ENCODE measurements at places on chromosomes 12 and 14.

GRCh38 chr12:40313928-40314327, 89.1 kb downstream of the LRRK2 start:
- DNase-seq: no peak

DNA sequence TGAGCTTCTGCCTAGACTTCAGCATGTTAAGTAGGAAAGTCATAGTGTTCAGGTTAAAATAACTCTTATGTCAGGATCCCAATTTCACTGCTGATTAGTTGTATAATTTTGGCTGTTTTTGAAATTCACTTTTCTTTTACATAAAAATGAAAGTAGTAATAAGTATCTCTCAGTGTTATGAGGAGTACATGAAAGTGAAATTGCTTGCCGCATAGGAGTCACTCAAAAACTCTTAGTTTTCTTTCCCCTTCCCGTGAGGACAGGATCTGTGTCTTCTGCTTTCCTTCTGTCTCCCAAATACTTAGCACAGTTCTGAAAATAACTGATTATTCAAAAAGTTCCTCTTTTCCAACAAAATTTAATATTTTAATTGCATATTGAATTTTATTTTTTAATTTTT, 100.5 kb downstream of the SLC38A4 start:
- DNase-seq: no peak

DNA sequence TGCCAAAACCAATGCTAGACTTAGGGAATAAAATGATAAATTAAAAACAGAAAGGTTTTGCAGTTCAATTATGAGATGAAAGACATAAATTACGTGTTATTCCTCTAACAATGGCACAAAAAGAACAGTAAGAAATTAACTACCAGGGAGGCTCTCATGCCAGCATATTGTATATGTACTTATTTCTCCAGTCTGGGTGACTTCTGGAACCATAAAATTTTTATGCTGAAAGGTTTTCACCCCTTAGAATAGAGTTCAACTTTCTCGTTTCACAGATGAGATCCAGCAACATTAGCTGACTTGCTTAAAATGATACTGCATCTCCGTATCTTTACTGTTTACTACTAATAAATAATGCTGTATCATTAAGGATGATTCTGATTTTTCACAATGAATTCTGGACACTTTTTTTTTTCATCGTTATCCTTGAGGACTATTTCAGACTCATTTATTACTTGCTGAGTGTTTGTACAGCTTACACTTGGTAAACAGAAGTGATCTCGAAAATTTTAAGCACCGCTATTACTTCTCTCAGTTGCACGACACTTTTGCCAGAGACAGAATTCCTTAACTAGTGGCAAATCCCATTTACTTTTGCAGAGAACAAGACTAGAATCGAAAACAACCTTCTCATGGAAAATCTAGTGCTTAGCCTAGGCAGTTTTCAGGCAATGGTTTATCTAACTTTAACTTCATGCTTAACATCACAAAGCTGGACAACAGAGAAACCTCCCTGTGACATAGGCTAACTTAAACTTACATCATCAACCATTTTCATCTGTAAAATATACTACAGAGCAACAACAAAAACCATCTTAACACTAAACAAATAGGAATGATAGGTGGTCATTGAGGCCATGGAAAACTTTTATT, 2.7 kb downstream of the RSRC2 start:
- no peak for DNase-seq

DNA sequence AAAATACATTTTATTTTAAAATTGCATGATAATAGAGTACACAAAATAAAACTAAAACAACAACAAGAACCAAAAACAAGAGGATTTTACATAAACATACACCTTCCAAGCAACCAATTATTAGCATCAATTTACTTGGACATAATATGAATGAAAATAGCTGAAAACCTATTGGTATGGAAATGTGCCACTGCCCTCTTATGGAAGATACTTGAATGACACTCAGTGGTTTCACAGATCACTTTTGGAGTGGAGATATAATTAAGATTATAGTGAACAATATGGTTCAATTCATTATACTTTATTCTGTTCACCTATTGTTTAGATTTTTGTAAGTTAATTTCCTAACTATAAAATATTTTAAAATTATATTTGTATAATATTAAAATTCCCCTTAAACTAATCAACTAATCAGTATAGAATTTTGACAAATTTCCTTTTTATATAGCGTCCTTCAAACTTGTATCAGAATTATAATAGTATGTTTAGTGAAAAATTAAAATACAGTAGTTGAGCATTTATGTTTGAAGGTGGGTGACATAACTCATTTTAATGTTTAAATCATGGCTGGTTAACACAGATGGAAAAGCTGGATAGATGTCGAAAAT, 70.1 kb downstream of the SLC6A15 start:
- no peak for DNase-seq

DNA sequence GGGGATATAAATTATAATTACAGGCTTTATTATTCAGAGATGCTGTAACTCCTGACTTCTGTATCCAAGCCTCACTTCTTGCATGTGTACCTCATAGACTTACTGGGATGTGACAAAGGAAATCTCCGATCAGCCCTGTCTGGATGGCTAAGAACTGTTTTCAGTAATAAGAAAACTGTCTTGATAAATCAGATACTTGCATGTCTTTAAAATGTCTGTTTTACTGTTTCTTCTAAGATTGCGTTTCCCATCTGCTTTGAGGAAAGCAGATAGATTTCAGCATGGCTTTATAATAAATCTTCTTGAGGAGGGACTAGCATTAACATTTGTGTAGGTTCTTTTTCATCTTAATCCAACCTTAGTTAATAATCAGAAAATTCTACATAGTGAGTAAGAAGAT, 395.9 kb downstream of the EGLN3 start:
- no peak for DNase-seq

GRCh38 chr12:47065546-47065945, 13.9 kb upstream of the PCED1B start:
- DNase-seq: no peak

- no peak for DNase-seq
These were observed 2.3 kb upstream of the M6PR start for GRCh38 chr12:8951744-8952143.

- DNase-seq: no peak
These were observed 276.9 kb downstream of the ALG10 start for GRCh38 chr12:34298971-34299801.

DNA sequence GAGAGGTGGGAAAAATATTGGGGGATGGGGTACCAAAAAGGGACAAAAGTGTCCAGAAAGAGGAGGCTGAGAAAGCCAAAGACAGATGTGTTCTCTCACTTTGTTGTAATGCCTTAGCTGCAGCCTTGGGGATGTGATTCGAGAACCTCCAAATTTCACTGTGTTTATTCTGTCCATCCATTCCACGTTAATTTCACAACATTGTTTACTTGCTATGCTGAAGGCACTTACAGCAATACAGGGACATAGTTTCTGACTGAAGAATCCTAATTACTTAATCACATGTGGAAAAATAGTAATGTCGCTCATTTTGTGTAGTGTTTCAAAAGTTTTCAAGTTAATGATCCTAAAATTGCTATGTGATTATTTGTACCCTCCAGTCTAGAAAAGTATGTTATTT, 146.2 kb upstream of the SLC38A2 start:
- DNase-seq: no peak

GRCh38 chr12:6817662-6818157, 3.9 kb upstream of the GPR162 start:
- DNase-seq: no peak

DNA sequence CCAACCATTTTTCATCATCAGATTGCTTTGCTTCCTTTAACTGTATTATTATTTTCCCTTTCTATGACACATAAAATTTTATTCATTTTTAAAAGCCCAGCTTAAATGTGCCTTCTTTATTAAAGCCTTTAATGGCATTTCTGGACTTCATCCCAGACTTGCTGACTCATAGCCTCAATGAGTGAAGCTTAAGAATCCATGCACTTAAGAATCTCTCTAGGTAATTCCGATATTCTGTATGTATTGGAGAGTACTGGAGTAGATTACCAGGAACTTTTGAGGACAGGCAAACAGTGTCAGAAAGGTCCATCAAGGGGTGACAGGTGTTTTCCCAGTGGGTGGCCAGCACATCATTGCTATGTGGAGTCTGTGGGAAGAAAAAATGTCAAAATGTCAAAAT, 107.9 kb downstream of the PTPRQ start:
- no peak for DNase-seq

- DNase-seq: no peak
These were observed 28.6 kb downstream of the TPH2 start for GRCh38 chr12:71967211-71967610.

DNA sequence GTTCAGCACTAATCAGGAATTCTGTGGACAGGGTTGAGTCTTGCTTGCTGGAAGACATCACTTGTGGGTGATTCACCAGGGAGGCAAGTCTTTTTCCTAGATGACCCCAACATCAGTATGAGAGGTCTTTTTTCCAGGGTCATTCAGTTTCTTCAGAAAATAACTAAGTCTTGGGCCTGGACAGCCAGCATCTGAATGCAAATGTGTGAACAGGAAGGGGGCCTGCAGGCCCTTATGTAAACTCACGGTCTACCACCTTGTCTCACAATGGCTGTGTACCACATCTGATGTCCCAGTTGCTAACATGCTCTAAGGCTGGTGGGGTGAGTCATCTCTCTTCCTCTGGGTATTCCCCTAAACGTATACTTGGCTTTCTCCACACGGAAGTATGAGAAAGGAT, 79.2 kb downstream of the HECTD4 start:
- DNase-seq: no peak

DNA sequence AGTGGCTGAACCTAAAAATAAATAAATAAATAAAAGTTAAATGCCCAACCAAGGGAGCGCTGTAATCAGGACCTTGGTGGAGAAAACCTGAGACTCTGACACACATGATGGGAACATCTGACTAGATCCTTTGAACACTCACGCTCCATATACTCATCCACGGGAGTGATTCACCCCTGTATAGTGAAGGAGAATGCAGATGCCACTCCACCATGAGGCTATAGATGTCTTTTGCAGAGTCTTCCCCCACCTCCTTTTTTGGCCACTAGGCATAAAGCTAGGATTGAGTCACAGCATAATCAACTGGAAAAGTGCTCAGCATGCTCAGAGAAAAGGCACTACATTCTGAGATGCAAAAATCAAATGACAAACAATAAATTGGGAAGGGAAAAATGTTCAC, 19.0 kb downstream of the ADAM20 start:
- no peak for DNase-seq

- no peak for DNase-seq
These were observed 157.5 kb upstream of the FAR2 start for GRCh38 chr12:28991626-28992025.

- DNase-seq: no peak
These were observed 772 bp downstream of the SCARB1 start for GRCh38 chr12:124862768-124863415.

DNA sequence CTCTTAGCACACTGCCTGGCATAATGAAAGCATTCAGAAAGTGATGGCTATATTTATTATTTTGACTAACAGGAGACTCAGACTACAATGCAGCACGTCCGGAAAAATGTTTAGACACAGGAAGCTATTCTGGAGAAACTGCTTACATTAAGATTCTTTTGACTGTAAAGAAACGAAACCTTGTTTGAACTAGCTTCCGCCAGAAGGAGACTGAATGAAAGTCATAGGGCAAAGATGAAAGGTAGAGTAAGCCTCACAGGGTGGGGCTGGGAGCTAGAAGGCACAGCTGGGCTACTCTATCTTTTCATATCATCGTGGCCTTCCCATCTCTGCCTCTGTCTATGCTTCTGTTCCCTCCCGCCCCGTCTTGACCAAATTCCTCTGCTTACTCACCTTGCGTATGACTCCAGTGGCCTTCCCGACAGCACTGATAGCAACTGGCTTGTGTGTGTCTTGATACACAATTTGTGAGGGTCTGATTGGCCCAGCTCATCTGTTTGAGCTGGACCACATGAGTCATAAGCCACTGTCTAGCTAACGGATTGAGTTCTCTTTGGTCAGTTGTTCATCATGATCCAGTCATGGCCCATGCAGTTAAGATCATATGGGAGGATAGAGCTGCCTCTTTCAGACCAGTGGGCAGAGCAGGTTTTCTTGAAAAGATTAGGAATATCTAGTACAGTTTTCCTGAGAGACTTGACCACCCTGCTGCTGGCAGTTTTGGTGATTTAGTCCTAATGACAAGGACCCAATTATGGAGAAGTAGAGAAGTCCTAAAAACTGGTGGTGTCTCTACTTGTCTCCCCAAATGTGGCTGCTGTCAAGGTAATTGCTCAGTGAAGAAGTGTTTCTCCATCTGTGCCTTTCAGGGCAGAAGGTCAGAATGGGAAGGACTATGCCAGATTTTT, 151.5 kb upstream of the SLC38A2 start:
- no peak for DNase-seq

- DNase-seq: no peak
These were observed 157.1 kb downstream of the TTC7B start for GRCh38 chr14:90659156-90659555.

GRCh38 chr14:75030147-75030546, 21.1 kb downstream of the MLH3 start:
- no peak for DNase-seq

- no peak for DNase-seq
These were observed 45.2 kb upstream of the APPL2 start for GRCh38 chr12:105280966-105281693.

DNA sequence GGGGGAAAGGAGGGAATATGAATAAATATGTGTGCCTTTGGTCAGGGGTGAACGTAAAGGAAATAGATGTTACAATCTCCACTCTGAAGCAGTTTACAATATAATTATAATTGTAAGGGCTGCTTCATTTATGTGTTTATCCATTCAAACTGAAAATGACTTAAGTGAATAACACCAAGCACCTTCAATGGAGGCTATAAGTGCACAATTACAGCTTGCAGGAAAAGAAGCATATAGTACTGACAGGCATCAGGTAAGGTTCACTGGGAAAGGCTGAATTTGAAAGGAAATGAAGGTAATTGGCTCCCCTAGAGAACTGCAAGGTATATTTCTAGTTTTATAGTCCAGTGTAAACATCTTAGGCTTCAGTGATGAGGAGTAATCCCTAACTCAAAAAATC, 192.7 kb downstream of the STXBP6 start:
- no peak for DNase-seq

- no peak for DNase-seq
These were observed 32.4 kb downstream of the PTPN21 start for GRCh38 chr14:88522393-88522792.

- DNase-seq: no peak
These were observed 100.0 kb upstream of the ARHGAP5 start for GRCh38 chr14:31977001-31977556.

GRCh38 chr12:54258201-54258681, 21.7 kb downstream of the CBX5 start:
- no peak for DNase-seq

- DNase-seq: no peak
These were observed 3.3 kb downstream of the AP1G2 start for GRCh38 chr14:23564181-23564812.

DNA sequence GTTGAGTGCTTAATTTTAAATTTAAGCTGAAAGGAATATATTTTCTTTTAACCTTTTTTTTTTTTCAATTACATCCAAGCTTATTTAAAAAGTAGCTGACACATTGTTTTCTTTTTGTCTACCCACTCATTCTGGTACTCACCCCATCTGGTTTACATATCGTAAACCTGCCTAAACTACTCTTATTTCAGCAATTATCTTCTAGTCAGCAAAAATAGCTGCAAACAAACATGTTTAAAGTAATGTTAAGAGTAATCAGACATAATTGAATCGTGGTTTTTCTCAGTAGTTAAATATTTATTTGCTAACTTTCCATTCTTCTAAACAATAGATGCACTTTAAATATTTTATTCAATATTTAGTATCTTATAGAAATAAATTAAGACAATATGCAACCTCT, 492.7 kb upstream of the MGAT4C start:
- DNase-seq: no peak

GRCh38 chr12:85794531-85794930, 41.7 kb downstream of the RASSF9 start:
- DNase-seq: no peak
